ENCODE measurements at places on chromosomes 4 and X.

DNA sequence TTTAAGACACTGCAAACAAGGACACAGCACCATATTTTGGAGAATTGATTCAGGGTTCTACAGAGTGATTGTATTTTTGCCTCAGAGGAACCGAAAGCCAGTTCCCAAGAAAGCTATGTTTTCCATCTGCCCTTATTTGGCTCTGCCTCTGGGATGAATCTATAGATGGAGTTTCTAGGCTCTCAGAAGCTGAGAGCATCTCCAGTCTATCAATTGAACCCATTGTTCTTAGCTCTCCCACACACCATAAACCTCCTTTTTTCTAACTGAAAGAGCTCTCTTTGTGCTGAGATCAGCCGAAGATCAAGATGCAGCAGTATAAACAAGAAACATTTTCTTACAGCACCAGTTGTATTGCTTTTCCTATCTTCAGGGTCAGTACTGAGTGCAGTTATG lies 16.9 kb downstream of the PLP1 start:
- DNase-seq = no peak

- DNase-seq = no peak
Observed at GRCh38 chr4:30939069-30939468, 218.9 kb downstream of the PCDH7 start.

DNA sequence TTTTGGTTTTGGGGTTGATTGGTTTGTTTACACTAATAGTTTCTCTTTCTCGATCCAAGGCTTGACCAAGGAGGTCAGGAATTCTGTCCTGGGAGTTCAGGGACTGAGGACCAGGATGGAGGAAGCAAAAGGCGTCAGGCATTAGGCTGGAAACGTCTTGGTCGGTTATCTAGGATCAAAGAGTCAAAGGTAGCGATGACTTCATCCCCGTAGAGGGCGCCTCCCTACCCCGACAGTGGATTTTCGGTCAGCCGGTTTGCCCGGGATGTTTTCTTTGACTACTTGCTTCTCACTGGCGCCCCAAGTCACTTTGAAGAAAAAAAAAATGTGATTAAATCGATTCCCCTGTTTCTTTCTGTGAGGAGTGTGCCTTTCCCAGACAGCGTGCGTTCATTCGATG lies 980 bp upstream of the FHDC1 start:
- no peak for DNase-seq

- no peak for DNase-seq
Observed at GRCh38 chr4:88592600-88593448, 544 bp downstream of the HERC3 start.

- DNase-seq = no peak
Observed at GRCh38 chr4:93384241-93384640, 444.3 kb upstream of the ATOH1 start.

DNA sequence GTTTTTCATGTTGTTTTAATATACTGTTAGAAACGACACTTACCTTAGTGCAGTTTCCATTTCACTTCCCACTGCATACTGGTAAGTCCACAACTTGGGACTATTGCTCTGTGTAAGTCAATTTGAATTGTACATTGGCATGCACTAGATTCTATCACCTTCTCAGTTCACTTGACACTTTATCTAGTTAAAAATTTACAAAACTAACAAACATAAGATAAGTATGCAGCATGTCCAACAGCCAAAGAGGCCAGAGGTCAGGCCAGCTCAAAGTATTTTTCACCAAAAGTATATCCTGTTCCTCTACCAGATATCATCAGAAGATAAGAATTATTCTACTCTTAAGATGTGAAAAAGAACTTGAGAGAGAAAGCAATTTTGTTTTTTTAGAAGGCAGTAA lies 75.9 kb downstream of the QRFPR start:
- no peak for DNase-seq

DNA sequence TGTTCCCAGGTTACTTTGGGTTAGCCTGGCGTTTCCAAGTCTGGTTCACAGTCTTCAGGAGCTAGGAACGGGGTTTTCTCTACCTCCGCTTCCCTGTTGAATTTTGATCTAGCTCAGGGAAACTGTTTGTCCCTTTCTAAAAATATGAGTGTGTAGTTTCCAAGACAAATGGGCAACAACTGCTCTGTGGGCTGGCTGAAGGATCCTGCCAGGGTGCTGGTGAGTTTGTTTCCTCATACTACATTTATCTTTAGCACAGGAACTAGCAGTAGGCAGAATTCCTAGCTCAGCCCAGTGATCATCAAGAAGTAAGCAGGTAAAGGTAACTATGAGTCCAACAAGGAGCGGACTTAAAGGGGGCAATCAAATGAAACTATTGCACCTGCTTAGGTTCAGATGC lies 13.3 kb upstream of the FAM47E start:
- DNase-seq = no peak

- DNase-seq = no peak
Observed at GRCh38 chr4:124940387-124940786, 227.9 kb upstream of the ANKRD50 start.

DNA sequence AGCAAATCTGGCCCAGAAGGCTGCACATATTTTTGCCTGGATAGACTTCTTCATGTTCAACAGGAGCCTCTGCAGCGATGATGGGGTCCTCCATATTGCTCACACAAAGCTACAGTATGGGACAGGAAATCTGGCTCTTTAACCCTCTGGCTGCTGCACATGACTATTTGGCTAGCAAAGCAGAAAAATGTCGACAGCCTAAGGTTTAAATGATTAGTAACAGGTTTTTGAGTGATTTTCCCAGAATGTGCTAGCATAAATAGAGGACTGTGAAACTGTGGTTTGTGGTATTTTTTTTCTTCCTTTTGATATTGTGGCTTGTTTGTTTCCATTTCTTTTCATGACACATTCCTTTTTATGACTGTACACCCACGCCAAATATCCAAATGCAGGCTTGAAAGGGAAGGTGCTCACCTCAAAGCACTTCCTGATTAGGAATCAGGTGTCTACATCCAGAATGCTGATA lies 120.2 kb upstream of the GK2 start:
- no peak for DNase-seq

DNA sequence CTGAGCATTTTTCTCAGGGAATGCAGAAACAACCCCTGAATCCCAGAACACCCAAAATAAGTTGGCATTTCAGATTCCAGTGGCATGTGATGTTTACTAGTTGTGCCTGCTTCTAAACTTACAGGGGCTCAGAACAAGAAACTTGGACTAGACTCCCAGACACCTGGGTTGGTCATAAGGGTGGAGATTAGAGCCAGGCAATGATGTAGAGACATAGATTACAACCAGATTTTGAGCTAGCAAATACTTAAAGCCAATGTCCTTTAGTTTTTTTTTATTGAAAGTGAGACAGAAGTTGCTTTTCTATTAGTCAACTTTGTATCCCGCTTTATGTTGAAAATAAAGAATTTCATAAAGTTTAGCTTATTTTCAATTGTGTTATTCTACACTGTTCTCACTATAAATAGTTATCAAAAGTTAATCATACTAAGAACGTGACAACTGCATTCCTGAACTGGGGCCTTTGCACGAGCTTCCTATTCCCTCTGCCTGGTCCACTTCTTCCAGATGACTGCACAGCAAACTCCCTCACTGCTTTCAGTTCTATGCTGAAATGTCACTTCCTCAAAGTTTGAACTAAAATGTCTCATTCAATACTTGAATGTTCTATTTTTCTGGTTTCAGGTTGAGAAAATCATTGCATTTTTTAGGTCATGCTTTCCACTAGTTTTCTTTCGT lies 224.7 kb upstream of the PPP1R2C start:
- no peak for DNase-seq
